Esophagus squamous epithelium (tissue), 5 donors: ENCODE measurements at places on chromosomes 6 and 20. TPM values are rescaled to one million over a fixed set of nuclear protein-coding genes. Genes with fewer than 3 reads are reported as not detected.

The TOP1 gene
- total RNA-seq, result 28.2 TPM

The SLC22A23 gene
- 26.6 TPM for total RNA-seq

DNA sequence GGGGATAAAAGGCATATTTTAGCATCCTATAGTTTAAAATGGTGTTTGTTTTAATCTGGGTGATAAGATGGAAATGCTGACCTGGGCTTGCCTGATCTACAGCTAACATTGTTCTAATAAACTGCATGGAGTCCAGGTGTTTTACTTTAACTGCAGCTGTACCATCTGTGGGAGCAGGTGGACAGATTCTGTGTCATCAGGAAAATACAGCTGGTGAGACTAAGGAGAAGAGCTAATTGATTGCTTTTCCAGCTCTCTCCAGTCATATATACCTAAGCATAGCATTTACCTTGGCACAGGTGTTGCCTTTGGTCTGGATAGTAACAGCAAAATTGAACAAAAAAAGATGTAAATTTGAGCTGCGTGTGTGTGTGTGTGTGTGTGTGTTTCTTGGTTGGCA lies 31.6 kb downstream of the CBFA2T2 start:
- no peak for DNase-seq

DNA sequence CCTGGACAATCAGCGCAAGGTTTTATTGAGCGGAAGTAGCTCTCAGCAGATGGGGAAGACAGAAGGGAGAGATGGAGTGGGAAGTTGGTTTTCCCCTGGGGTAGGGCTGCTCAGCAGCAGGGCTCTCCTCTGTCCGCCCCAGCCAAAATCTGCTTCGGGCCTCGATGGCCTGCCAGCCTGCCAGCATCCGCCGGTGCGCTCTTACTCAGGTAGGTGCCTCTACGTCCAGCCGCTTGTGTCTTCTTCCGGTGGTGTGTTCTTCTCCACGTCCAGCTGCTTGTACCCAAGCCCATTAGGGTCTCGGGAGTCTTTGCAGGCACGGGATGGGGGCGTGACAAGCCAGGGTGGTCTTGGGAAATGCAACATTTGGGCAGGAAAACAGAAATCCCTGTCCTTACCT lies 1340.0 kb upstream of the MAP3K7 start:
- no peak for DNase-seq

- no peak for DNase-seq
Measured at GRCh38 chr6:90284236-90285041, 12.2 kb downstream of the BACH2 start.

- DNase-seq, result no peak
Measured at GRCh38 chr6:17758119-17758518, 51.4 kb upstream of the NUP153 start.

- DNase-seq, result no peak
Measured at GRCh38 chr6:105881608-105882007, 204.5 kb upstream of the PRDM1 start.

GRCh38 chr6:137190583-137191094 lies 17.2 kb upstream of the IL22RA2 start:
- DNase-seq, result no peak
